ENCODE measurements at places on chromosomes 7 and 10.

DNA sequence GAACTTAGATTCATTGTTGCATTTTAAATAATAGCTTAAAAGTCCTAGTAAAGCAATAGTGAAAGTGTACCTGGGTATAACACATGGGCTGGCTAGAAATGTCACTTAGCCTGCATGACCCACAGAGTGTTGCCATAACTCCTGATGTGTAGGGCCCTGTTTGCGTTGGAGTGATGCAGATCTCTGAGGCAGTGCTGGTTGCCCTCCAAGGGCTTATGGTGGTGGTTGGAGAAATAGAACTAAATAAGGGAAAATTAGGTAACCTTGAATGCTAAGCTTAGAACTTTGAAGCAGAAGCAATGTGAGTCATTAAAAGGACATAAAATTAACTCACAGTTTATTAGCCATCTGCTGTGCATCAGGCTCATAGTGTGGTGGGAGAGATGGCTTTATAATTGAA is 105.7 kb downstream of the CCNY start:
- H3K27ac ChIP-seq: no peak overlapping the region
- no peaks in the 10 kb centered on the region for H3K27me3 ChIP-seq
- H3K36me3 ChIP-seq: no peaks in the 10 kb centered on the region
- H3K4me1 ChIP-seq: no peaks in the 10 kb centered on the region
- no peak for DNase-seq

- H3K27ac ChIP-seq: no peak overlapping the region
- H3K27me3 ChIP-seq: no peaks in the 10 kb centered on the region
- H3K4me3 ChIP-seq: no peak overlapping the region
- no peaks in the 10 kb centered on the region for H3K4me1 ChIP-seq
Observed at GRCh38 chr10:86333826-86334487, 32.6 kb downstream of the GRID1 start.

DNA sequence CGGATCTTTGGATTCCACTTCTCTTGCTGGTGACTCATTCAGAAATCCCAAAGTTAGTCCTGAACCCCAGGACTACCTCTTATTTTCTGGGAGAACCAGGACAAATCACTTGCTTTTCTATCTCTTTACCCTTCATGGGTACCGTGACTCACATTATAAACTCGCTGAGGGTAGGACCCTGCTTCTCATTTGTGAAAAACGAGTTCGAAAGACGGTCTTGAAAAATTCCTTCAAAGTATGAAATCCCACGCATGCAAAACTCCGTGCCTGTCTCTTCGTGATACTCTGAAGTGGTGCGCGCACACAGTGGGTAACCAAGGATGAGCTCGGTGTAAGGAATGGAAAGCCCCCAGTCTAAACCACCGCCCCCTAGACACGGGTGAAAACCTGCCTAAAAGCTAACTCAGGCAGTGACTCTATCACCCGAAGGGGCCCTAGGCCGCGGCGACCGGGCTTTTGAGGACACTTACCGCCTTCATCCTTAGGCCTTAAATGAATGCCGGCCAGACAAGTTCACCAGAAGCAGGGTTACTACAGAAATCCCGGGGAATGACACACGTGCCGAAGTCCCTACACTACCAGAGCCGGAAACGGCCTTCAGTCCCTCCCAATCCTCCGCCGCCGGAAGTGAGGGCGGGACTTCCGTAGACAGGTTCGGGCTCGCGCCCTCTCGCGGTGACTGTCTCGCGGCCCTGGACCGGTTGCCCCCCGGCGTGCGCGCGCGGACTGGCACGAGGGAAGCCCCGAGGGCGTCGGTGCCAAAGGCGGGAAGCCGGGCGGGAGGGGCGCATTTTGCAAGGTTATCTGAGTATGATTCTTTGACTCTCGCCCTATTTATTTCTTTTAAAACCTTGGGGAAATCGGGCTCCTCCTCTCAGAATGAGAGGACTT is at the start of gene NOC3L:
NOC3L (minus strand) TSS at position 580 of the 891 bp plus-strand sequence; CDS start at position 479, 101 bp downstream.
- DNase-seq: peak; percentile 82
- H3K36me3 ChIP-seq: peaks cover 36% of the 10 kb centered on the region
- peaks cover 4% of the 10 kb centered on the region for H3K27me3 ChIP-seq

DNA sequence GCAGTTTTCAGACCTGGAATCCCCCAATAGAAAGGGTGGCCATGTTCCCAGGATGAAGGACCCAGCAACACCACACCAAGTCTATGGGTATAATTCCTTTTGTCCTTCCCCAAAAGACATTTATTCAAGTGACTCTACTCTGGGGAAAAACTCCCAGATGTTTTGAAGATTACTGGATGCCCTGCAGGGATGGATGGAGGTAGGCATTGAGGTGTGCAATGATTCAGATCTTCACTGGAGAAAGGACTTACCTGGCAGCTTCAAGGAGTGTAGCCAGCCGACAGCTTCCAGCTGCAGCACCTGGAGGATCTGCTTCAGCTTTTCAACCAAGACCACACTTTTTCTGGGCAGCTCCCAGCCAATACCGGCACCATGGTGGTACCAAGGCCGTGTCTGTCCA is 172.0 kb downstream of the BAMBI start:
- H3K4me1 ChIP-seq: no peaks in the 10 kb centered on the region
- DNase-seq: no peak
- H3K4me3 ChIP-seq: no peak overlapping the region
- H3K27ac ChIP-seq: no peak overlapping the region
- H3K27me3 ChIP-seq: no peaks in the 10 kb centered on the region
- H3K36me3 ChIP-seq: no peaks in the 10 kb centered on the region

GRCh38 chr10:1074052-1074747 is 18.0 kb downstream of the WDR37 start:
- H3K36me3 ChIP-seq: peaks cover 59% of the 10 kb centered on the region
- no peak overlapping the region for H3K27ac ChIP-seq
- no peaks in the 10 kb centered on the region for H3K4me1 ChIP-seq

GRCh38 chr7:103751311-103751880 is 238.1 kb downstream of the RELN start:
- H3K27ac ChIP-seq: no peak overlapping the region
- no peaks in the 10 kb centered on the region for H3K36me3 ChIP-seq
- DNase-seq: no peak
- no peak overlapping the region for H3K4me3 ChIP-seq
- no peaks in the 10 kb centered on the region for H3K27me3 ChIP-seq

GRCh38 chr7:114691605-114692004 is 230.3 kb upstream of the MDFIC start:
- peaks cover 5% of the 10 kb centered on the region for H3K4me1 ChIP-seq
- DNase-seq: no peak
- H3K27me3 ChIP-seq: no peaks in the 10 kb centered on the region
- H3K4me3 ChIP-seq: no peak overlapping the region

DNA sequence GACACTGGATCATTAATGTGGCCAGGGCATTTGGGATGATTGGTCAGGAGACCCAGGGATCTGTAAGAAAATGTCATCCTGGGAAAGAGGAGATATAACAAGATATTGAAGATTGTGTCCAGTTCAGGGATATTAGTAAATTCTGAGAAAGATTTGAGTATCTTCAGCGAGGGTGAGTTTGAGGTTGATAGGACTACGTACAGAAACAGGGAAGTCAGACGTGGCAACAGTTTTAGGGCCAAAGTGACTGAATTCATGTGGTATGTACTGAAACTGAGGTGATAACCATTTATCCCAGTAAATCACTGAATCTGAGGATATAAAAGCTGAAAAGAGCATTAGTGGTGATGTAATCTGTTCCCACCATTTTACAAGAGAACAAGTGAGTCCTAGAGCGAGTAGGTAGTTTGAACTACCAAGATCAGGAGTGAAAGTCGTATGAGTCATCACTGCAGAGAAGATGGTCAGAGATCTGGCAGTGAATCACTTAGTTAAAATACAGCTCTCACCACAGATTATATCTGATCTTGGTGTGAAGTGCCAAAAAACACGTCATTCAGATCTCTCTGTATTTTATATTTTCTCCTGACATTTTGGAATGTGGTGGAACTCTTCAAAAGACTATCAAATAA is 220.5 kb downstream of the CDK14 start:
- H3K4me1 ChIP-seq: no peaks in the 10 kb centered on the region
- no peak overlapping the region for H3K4me3 ChIP-seq
- no peaks in the 10 kb centered on the region for H3K27me3 ChIP-seq
- H3K36me3 ChIP-seq: no peaks in the 10 kb centered on the region
- H3K27ac ChIP-seq: no peak overlapping the region

DNA sequence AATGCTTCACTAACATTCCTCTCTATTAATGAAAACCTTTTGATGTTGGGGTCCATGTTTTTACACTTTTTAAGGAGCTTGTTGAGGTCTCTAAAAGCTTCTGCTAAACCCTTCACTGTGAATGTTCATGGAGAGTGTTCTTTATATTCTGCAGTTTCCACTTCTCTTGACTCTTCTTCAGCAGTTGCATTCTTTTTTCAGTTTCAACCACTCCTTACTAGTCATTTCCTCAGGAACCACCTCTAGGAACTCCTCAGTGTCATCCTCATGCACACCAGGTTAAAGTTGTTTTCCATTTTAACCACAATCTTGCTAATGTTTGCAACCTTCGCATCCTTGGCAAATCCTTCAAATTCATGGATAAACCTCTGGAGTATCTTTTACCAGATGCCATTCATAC is 821.6 kb downstream of the ANKRD7 start:
- H3K27ac ChIP-seq: no peak overlapping the region
- no peak overlapping the region for H3K4me3 ChIP-seq
- no peak for DNase-seq

GRCh38 chr7:113015034-113015645 is 71.5 kb downstream of the GPR85 start:
- H3K36me3 ChIP-seq: no peaks in the 10 kb centered on the region
- no peak for DNase-seq
- no peak overlapping the region for H3K4me3 ChIP-seq
- no peak overlapping the region for H3K27ac ChIP-seq
